Upper lobe of right lung (tissue), 1 donor: ENCODE measurements at places on chromosomes 5 and 9.

- peak; percentile 80 for DNase-seq
These were observed 810 bp downstream of the VPS13A start for GRCh38 chr9:77177894-77178794.

DNA sequence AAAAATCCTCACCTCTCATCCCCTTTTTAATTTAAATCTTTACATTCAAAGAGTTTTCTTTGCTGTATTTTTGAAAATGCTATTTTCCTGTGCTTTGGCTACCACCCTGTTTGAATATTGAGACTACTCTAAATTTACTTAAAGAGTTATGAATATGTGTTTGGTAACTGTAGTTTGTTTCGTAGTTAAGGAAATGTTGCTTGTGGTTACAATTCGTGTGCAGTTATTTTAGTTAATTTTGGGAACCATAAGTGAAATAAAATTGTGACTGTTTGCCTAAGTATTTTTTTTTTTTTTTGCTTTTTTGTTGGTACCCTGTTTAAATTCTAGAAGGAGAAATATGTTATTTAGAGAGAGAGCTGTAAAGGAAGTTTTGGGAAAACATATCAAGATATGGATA is 78.7 kb downstream of the XRCC4 start:
- DNase-seq = no peak

- no peak for DNase-seq
These were observed 35.0 kb upstream of the TLE1 start for GRCh38 chr9:81724242-81724889.

DNA sequence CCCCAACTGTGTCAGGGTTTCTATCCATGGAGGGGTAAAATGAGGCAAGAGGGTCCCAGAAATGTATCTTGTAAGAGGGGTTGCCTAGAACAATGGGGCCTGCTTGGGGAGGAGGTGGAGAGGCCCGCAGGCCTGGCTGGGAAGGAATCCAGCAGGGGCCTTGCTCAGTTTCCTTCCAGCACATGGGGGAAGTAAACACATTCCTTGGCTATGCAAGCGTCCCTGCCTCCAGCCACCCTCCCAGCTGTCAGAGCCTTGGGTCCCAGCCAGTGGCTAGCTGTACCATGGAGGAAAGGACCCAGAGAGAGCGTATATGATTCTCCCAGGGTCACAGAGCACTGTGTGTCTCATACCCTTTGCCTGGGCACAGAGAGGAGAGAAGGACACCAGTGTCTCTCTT is 71.1 kb upstream of the IL17B start:
- DNase-seq = peak; percentile 69

DNA sequence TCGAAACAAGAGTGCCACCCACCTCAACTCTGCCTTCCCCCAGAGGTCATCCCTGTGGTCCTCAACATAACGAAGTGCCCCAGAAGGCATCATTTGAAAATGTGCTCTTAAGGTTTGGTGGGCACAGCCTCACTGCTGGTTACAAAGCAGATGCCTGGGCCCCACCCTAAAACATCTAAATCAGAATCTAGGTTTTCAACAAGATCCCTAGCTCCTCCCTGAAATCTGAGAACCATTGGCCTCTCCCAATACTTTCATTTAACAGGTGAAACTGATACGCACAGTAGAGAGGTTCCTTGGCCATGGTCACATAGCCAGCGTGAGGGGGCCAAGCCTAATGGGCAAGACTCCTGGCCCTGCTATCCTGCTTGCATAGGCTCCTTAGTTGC is 376.2 kb upstream of the CLINT1 start:
- DNase-seq = no peak

- DNase-seq = no peak
These were observed 79.9 kb downstream of the GAPVD1 start for GRCh38 chr9:125341566-125341965.

GRCh38 chr9:69093471-69094103 is 58.0 kb downstream of the FXN start:
- DNase-seq = no peak

DNA sequence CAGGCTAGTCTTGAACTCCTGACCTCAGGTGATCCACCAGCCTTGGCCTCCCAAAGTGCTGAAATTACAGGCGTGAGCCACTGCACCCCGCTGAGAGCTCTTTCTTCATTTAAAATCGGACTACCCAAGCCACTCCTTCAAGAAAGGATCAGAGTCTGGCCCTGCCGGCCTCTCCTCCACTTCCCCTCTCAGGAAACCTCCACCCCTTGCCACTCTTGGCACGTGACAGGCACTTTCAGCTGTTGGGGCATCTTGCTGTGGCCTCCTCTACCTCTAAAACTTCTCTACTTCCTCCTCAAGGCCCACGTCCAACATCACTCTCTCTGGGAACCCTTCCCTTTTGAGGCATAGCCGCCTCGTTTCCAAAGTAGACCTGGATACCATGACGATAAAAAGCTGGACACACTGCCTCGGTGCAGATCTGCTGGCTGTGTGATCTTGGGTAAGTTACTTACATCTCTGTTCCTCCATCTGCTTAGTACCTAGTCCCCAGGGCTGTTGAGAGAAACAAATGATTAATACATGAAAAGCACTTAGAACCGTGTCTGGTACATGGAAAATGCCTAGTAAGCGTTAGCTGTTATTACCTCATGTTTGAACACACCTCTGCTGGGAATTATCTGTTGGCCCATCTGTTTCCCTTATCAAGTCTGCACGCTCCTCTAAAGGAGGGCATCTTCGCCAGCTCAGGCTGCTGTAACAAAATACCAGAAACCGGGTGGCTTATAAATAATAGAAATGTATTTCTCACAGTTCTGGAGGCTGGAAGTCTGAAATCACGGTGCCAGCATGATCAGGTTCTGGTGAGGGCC is 55.3 kb downstream of the SMIM23 start:
- no peak for DNase-seq

- DNase-seq = peak; percentile 48
These were observed 1.6 kb downstream of the REEP2 start for GRCh38 chr5:138440159-138441073.

DNA sequence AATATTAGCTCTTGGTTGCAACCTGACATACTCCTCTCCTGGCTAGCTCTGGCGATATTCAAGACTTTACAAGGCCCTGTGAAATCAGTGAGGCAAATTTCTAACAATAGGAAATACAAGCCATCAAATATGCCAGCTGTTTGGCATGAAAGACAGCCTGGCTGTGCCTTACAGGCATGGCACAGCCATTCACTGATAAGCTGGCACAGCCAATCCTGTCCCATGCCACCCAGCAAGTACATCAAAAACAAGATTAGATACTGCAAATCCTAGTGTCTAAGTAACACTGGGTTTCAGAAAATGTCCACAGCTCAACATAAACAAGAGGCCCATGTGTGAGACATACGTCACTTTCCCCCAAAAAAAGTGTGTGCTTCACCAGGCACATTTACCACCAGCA is 1045.8 kb upstream of the DMAC1 start:
- DNase-seq = no peak

DNA sequence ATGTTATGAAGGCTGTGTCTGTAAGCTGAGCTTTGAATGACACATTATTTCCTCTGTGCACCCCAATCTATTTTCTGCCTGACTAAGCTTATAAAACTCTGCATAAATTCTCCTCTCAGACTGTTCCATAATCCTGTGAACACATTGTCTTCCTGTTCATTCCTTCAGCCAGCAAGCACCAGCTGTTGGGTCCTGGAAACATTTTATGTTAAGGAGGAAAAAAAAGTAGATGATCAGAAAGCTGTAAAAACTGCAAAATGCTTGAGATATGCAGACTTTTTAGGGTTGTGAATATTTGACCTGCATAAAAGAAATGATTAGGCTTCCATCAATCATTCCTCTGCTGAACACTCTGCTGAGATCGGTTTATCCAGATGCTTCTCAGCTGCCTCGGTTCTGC is 1246.0 kb upstream of the DMAC1 start:
- DNase-seq = no peak

DNA sequence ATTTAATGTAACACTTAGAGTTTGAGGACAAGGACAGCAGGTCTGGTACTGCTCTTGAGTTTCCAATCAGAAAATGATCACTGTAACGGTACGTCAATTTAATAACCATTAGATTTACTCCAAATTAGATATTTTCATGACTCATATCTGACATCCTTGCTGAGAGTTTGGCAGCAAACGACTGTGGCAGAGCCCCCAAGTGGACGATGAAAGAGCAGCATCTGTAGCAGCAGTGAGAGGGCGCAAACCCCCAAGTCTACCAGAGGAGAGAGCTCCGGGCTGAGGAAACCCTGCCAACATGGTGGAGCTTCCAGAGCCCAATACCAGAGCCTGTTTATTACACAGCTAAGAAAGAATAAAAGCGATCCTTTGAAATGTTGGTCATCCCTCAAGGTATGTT is 73.2 kb upstream of the EPB41L4A start:
- DNase-seq = no peak

- no peak for DNase-seq
These were observed 15.7 kb downstream of the NFX1 start for GRCh38 chr9:33306037-33306436.

GRCh38 chr5:169581580-169582227 is 1.9 kb upstream of the SPDL1 start:
- DNase-seq = no peak

- DNase-seq = no peak
These were observed 351.8 kb upstream of the WWC1 start for GRCh38 chr5:167939686-167940085.

- DNase-seq = no peak
These were observed 765.3 kb upstream of the ADAMTS16 start for GRCh38 chr5:4374866-4375265.

DNA sequence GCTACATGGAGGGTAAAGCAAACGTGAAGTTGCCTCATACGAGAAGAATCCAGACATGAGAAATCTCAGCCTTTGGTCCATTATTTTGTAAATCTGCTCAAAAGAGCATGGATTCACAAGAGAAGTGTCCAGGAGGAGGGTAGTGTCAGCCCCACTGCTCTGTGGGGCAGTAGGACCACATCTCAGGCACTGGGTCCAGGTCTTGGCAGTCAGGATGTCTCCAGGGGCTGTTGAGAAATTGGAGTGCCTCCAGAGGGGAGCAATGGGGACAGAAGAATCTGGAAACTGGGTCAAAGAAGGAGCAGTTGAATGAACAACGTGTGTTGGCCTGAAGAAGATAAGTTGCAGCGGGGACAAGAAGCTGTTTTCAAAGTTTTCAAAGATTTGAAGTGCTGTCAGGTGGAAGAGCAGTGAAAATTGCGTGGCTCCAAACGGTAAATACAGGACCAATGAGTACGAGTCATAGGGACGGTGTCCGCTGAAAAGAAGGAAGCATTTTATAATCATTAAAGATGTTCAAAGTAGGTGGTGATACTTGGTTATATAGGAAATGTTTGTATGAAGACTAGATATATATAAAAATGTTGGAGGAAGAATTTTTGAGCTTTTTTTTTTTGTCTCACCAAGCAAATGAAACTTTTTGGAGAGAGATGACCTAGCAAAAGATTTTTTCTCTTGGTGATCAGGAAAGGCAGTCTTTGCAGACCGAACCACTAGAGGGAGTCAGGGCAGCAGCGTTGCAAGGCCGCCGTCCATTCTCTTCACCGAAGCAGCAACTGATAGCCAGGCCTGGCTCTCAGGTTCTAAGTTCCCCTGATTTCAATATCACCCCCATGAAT is 57.1 kb upstream of the ZBED3 start:
- DNase-seq = peak; percentile 79

DNA sequence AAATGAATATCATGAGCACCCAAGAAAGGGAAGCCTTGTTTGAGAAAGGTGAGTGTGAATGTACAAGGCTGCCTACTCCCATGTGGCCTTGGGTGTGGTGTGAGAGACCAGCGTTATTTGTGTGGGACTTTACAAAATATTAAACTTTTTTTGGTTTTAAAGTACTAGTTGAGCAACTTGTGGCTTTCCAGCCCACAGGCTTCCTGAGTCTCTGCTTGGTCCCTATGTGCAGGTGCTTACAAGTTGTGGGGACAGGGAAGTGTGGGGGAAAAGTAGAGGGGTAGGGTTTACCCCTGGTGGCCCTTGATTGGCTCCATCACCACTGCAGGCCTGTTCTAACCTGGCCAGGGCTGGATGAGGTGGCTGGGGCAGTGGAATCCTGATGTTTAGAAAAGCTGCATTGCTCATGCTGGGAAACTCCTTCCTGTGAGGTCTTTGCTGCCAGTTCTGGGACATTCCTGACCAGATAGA is 19.7 kb downstream of the PTTG1 start:
- no peak for DNase-seq

DNA sequence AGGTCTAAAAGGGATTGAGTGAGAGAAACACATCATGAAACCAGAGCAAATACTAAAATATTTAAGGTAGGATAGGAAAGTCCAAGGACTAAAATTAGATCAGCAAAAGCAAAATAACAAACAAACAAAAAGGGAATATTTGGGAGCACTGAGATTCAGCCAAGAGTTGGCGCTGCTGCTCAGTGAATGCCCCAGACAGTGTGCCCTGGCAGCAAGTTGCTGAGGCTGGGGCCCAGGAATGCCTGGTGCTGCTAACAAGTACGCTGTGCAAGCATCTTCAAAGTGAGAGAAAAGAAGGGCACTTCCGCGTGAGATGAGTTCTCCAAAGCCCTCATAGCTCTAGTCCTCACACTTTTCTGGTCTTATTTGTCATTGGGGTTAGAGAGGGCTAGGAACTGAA is 603.3 kb downstream of the EFNA5 start:
- no peak for DNase-seq

DNA sequence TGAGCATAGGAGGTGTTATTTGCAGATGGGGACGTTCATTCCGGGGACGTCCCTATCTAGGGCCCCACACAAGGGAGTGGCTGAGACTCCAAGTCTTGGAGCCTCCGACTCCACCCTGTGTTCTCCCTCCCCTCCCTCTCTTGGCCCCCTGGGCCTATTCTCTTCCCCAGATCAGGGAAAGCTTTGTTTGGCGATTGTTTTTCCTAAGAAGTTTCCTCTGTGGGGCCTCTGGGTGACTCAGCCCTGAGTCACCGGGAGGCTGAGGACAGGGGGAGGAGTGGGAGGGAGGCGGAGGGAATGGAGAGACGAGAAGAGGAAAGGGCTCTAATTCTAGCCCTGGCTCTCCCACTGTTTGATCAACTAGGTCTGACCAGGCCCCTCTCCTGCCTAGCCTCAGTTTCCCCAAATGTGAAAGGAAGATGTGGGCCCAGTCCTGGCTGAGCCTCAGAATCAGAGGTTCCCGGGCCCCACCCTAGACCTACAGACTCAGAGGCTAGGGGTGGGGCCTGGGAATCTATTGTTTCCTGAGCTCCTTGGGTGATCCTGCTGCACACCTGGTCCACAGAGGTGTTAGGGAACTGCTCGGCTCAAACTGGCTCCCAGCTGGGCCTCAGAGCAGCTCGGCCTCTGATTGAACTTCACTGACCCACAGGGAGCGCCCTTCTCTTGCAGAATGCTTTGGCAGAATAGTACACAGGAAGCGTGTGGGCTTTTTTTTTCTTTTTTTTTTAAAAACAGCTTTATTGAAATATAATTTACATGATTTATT is 19.2 kb downstream of the GSN start:
- peak; percentile 86 for DNase-seq

- no peak for DNase-seq
These were observed 41.9 kb downstream of the NIM1K start for GRCh38 chr5:43233946-43234345.

- no peak for DNase-seq
These were observed 15.3 kb downstream of the PLPP7 start for GRCh38 chr9:131304676-131305355.
